ENCODE measurements at places on chromosomes 6 and 20. TPM values are rescaled to one million over a fixed set of nuclear protein-coding genes. Genes with fewer than 3 reads are reported as not detected.

The CALHM4 gene
- total RNA-seq = not detected

DNA sequence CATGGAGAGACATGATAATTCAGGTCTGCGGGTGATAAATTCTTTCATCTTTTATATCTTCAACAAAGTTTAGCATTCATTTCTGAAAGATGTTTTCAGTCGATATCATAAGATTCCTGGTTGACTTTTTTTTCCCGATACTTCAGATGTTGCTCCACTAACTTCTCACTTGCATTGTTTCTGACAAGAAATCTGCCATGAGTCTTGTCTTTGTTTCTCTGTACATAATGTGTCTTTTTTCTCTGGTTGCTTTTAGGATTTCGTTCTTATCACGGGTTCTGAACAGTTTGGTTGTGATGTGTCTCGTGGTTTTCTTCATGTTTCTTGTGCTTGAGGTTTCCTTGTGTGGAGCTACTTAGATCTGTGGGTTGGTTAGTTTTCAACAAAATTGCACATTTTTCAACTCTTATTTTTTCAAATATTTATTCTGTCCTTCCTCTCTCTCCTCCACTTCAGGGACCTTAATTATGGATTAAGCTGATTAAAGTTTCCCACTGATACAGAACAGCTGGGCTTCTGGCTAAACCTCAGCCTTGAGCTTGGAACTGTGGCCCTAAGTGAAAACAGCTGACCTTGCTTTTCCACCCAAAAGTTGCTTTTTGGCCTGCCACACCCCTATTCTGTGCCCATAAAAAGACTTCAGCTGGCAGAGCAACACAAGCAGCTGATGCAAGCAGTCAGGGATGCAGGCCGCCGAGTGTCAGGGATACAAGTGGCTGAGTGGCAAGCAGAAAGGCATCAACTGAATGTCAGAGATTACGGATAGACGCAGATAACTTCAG, 97.9 kb upstream of the SNX9 start:
- DNase-seq = no peak

DNA sequence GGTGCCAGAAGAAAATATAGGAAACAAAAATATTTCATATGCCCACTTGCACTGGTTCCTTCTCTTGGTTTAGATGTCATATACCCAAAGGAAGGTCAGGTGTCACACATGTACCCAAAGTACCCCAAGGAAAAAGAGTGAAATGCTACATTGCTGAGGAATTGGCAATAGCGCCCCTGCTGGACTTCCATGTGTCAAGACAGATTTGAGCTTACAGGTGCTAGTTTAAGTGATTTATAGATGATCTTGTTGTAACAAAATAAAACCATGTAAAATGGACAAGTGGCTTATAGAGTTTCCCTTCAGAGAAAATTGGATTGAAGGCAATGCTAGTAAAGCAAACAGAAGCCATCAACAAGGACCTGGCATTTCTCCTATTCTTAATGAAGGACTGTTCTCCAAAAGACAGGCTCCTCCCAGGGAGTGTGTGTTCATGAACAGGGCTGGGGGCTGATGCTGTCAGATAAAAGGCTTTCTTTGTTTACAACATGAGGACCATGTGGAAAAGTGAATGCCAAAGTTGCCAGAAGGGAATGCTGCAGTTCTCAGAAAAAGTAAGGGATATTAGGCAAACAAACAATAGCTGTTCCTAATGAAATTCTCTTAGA, 64.3 kb upstream of the PAK5 start:
- no peak for DNase-seq

The ASIP gene
- total RNA-seq = not detected

The SUN5 gene
- not detected for total RNA-seq

The SNHG17 gene
- total RNA-seq = 63.9 TPM

- DNase-seq = no peak
Observed at GRCh38 chr6:9540126-9540525, 874.7 kb downstream of the TFAP2A start.

GRCh38 chr6:139943391-139943790, 568.9 kb upstream of the CITED2 start:
- no peak for DNase-seq

DNA sequence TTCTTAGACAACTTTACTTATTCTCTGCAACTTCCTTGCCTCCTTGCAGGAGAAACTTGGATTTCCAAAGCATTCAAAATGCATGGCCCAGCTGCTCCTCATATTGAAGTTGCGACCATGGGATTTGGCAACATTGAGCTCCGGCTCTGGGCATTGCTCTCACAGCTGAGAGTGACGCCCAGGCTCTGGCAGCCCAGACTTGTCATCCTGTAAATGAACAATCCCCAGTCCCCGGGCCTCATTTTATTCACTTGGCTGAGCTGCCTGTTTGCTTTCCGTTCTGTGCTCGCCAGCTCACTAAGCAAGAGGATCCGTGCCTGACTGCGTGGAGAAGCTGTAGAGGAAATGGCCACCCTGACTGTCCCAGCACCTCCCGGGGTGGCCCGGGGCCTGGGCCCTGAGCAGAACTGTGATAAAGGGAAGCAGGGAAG, 119.5 kb upstream of the CD93 start:
- no peak for DNase-seq

Data from mesenteric fat pad (tissue), 1 donor.